Breast epithelium (tissue), 4 donors: ENCODE measurements at places on chromosomes 1 and 21. TPM values are rescaled to one million over a fixed set of nuclear protein-coding genes. Genes with fewer than 3 reads are reported as not detected.

The C1orf174 gene
- total RNA-seq = 24.9 TPM

- no peak for DNase-seq
Measured at GRCh38 chr21:26099610-26100219, 70.9 kb downstream of the APP start.

DNA sequence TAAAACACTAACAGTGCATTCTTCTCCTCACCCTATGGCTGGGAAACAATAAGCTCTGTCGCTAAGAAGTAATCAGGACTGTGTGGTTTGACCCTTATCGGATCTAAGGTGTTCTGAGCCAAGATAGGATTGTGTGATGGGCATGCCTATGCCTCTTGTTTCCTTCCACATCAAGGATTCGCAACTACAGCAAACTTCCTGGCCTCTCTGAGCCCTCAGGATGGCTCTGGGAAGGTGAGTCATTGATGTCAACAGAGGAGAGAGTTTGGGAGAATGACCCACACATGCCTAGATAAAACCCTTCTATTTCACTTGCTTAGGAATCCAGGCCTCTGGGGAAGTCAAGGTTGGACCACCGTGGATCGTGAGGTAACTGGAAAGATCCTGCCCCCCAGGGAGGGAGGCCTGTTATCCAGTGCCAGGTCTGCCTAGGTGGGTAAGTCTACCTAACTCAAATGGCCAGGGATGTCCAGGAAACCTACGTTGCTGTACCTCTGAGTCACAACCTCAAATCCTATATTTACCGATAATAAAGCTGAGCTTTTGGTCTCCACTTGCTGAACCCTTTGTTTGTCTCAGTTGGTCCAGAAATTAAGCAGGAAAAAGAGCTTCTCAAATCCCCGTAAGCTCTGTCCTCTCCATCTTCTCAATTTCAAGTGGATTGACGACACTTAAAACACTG lies 27.4 kb downstream of the TIAM1 start:
- DNase-seq = no peak

GRCh38 chr1:152023221-152023620 lies 13.6 kb downstream of the S100A11 start:
- DNase-seq = no peak

GRCh38 chr1:223175633-223176032 lies 32.6 kb upstream of the TLR5 start:
- no peak for DNase-seq

GRCh38 chr1:220877377-220878095 lies 1.7 kb upstream of the HLX start:
- DNase-seq = no peak

The PTPN14 gene
- total RNA-seq = 57.4 TPM

The CRYAA gene
- total RNA-seq = not detected

DNA sequence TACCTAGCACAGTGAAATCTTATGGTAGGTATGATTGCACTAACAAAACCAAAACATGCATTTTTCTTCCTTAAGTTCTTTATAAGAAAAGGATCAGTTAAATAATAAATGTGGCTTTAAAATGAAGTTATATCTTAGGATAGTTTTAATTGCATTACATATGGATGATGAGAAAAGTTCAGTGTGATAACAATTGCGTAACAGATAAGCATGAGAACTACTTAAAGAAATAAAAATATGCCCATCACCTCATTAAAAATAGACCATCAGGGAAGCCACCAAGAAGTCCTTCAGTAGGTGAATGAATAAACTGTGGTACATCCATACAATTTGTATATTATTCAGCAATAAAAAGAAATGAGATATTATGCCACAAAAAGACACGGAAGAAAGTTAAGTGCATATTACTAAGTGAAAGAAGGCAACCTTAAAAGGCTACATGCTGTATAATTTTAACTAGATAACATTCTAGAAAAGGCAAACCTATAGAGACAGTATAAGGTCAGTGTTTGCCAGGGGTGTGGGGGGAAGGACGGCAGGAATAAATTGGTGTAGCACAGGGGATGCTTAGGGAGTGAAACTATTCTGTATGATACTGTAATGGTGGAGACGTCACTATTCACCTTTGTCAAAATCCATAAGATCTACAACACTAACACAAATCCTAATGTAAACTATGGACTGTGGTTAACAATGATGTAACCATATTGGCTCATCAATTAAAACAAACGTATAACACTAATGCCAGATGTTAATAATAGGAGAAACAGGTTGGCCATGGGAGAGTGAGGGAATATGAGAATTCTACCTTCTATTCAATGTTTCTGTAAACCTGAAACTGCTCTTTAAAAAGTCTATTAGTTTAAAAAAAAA lies 42.9 kb downstream of the MPZL1 start:
- no peak for DNase-seq

DNA sequence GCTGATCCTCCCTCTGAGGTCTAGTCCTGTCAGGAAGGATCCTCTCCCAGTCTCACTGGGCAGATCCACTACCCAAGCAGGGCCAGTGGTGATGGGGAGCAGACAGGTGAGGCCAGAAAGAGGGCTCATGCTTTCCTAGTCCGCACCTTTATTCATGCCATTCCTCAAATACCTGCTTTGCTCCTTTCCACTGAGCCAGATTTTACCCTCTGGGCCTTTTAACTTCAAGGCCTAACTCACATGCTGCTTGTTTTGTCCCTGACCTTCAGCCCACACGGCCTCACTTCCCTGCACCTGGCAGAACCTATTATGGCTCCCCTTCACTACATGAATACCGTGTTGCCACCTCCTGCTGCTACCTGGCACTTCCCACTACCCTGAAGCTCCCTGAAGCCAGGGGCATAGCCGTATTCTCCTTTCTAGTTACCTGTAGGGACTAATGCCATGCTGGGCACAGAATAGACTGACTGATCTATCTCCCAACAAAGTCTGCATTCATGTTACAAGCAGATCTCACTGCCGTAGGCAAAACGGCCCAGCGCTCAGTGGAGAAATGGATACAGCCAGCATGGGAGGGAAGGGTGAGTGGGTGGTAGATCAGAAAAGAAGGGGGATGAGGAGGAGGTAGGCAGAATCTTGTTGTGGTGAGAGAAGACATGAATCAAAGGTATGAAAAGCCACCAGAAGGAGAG lies 36.1 kb upstream of the GOLT1A start:
- no peak for DNase-seq

DNA sequence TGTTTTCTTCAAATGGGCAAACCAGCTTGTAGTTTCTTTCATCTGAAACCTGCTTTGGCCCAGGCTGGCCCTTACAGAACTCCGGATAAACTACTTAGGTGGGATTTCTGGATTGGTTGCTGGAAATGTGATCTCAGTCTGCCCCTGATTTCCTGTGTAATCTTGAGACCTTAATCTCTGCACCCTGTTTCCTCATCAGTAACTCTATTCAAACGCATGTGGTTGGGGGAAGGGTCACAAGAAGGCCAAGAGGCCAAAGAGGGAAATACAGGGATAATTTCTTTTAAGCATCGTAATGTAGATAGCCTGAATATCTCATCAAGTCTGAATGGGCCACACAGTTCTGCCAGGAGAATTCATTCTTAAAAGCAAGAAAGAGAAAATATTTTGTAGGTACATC lies 483.6 kb downstream of the LTN1 start:
- DNase-seq = no peak

The SAMSN1 gene
- 11.4 TPM for total RNA-seq

- DNase-seq = no peak
Measured at GRCh38 chr1:83615370-83615769, 383.6 kb downstream of the TTLL7 start.

The MAP3K21 gene
- total RNA-seq = 9.5 TPM

The MFAP2 gene
- total RNA-seq = 4.5 TPM

DNA sequence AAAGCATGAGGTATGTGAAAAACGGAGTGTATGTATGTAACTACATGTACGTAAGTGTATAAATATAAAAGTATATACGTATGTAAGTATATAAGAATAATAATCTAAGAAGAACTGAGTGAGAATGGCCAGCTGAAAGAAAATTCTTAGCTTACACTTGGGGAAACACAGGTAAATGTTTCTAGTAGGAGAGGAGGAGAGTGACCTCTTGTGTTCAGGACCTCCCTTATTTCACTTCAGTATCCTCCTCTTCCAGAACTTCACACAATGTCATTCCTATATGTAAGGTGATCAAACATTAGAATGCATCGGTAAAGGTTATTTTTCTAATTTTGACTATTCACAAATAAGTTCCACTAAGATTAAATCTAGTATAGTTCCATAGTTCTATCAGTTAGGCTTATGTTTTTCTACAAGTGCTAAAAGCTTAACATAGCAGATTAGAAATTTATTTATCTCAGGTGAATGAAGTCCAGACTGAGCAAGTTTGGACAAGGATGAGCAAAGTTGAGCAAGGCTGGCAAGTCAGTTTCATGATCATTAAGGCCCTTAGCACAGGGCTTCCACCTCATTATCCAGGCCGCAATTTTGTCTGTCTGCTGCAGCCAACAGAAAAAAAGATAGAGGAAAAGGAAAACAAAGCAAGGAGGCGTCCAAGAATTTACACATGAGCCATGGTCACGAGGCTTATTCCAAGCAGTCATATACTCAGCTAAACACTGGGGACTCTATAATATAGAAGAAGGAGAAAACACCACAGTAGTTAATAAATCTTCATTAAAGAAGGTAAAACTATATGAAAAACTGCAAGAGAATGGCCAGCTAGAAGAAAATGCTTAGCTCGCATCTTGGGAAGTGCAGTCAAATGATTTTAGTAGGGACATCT lies 7.1 kb upstream of the MROH9 start:
- DNase-seq = no peak

The RGS4 gene
- total RNA-seq = not detected

The GNPAT gene
- 40.8 TPM for total RNA-seq

GRCh38 chr1:66445492-66446181 lies 88.3 kb upstream of the SGIP1 start:
- no peak for DNase-seq

The DTL gene
- total RNA-seq = 0.80 TPM

The BSND gene
- under 0.01 TPM for total RNA-seq

The RORC gene
- total RNA-seq = 24.9 TPM

- DNase-seq = no peak
Measured at GRCh38 chr1:234684856-234685255, 74.9 kb upstream of the IRF2BP2 start.

DNA sequence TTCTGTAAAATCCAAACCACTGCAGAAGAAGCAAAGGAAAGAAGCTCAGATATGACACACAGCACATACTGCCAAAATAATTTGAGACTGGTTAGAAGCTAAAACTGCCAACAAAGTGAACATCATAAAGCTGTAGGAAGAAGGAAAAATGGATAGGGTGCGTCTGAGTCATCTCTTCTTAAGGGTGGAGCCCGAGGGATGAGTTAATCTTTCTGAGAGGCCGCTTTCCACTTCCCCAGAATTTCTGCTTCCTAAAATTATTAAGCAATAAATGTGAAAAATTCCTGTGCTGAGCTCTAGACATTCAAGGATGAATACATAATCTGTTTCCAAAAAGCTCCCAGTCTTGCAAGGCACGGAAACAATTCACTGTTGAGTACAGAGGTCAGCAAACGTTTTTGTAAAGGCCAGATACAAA lies 20.1 kb downstream of the PPT1 start:
- no peak for DNase-seq

GRCh38 chr1:218025454-218025853 lies 259.6 kb upstream of the RRP15 start:
- no peak for DNase-seq

DNA sequence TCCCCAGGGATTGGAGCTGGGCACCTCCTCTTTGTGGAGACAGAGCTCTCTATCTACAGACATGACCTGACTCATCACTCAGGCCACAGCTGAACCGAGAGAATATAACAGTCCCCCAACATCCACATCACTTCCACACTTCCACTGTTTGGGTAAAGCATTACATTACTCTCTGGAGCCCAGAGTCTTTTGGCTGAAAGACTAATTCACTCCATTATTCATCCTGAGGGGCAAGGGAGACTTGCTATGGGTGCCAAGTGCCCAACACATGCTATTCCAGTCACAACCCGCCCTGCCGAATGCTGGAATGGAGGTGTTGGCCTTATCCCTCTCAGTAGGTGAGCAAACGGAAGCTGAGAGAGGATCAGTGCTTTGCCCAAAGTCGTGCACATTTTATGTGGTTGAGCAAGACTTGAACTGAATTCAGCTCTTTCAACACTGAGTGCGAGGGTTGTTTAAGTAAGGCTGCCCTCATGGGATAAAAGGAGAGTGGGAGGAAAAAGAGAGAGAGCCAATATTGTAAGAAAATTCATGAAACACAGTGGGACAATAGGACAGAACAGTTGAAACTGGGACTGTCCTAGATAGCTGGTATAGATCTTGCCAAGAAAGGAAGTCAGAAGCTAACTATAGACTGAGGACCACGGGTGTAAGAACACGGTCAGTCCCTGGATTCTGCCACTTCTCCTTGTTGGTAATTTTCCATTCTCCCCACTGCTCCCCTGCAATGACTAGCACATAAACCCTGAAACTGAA lies 13.5 kb upstream of the CHI3L1 start:
- no peak for DNase-seq

DNA sequence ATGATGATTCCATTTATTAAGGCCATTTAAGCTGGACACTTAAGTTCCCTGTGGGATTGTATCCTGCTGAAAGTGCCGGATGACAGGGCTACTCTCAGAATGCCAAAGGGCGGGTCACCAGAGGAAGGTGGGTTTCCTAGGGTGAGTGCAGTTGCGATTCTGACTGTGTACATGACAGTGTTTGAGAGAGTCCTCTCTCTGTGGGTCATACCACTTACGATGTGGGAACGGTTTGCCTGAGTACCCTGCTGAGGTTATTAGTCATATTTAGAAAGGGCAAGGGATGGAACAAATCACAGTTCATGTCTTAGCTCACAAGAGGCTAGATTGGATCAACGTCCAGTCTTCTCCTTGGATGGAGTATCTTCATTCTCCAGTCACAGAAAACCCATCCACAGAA lies 461.9 kb downstream of the CAMTA1 start:
- DNase-seq = no peak

GRCh38 chr1:37288900-37289299 lies 185.5 kb upstream of the ZC3H12A start:
- no peak for DNase-seq

DNA sequence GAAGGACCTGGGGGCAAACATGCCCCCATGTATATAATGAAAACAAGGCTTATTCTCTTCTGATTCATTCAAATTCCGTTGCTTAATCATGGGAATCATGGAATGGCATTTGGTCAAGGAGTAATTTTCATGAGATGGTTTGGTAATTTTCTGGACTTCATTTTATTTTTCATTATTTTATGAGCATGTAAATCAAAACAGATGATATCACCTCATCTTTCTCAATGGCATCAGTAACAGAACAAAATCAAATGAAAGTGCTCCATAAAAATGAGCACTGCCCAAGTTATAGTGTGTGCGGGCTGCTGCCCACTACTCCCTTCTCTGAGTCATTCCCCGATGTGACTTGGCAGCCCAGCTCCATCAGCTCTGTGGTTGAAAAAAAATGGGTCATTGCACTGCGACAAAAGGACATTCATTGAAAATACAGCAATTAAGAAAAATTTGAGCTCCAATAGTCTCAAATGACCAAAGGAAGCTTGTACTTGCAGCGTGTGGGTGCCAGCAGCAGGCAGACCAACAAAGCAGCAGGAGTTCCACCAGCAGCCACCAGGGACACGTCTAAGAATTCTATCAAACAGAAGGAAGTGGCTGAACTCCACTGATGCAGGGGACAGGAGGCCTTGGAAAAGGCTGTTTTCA lies 84.3 kb upstream of the VAV3 start:
- DNase-seq = no peak

The TMEM183A gene
- 85.9 TPM for total RNA-seq

GRCh38 chr1:176949033-176949662 lies 215.4 kb downstream of the ASTN1 start:
- DNase-seq = peak; percentile 53

The ADCY10 gene
- 0.15 TPM for total RNA-seq

GRCh38 chr1:33908324-33908956 lies 44.6 kb downstream of the HMGB4 start:
- no peak for DNase-seq

The GJA9 gene
- not detected for total RNA-seq
